ENCODE measurements at places on chromosomes 2 and 18. TPM values are rescaled to one million over a fixed set of nuclear protein-coding genes. Genes with fewer than 3 reads are reported as not detected.

DNA sequence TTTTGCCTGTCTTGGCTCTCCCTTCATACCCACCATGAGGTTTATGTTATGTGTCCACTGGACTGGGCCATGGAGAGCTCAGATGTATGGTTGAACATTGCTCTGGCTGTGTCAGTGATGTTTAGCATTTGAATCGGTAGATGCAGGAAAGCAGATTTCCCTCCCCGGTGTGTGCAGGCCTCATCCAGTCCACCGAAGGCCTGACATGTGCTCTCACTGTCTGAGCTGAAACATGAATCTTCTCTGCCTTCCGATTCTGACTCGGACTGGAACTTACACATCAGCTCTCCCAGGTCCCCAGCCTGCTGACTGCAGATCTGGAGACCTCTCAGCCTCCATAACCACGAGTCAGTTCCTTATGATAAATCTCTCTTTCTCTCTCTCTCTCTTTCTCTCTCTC lies 72.4 kb upstream of the SLC66A3 start:
- no peak for DNase-seq

GRCh38 chr2:17363846-17364245 lies 154.4 kb downstream of the RAD51AP2 start:
- peak; percentile 3 for DNase-seq

DNA sequence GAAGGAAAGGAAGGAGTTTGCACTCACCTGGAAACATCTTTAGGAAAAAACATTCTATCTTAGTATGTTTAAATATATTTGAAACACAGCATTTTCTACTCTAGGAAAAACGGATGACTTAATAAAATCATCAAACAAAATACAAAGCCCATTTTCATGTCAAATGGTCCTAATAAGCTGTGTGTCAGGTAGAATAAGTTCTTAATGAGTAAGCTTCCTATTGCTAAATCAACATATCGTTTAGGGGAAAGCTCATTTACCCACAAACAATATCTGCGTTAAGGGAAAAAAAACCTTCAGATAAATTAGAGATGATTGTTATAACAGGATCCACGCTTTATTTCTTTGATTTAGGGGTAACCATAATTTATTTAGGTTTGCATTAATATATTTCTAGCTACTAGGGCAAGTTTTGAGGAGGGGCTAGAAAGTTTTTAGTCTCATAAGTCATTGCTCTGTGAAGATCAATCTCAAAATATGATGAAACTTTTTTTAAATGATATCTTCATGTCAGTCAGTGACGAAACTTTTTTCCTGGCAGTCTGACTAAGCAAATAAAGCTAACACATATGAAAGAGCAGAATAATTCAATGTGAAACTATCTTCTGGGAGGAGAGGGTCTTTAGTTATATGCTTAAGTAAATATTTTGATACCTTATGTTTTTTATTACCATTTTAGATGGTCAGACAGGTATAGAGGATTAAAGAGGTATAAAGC lies 147.1 kb downstream of the WDSUB1 start:
- DNase-seq = no peak

- DNase-seq = peak; percentile 79
Measured at GRCh38 chr2:234135750-234136221, 85.3 kb downstream of the SPP2 start.

Gene RNF149
- total RNA-seq = 69.5 TPM

All from cerebellum (tissue), 4 donors.